Muscle of back (tissue), 13 donors: ENCODE measurements at places on chromosomes 11 and 22.

DNA sequence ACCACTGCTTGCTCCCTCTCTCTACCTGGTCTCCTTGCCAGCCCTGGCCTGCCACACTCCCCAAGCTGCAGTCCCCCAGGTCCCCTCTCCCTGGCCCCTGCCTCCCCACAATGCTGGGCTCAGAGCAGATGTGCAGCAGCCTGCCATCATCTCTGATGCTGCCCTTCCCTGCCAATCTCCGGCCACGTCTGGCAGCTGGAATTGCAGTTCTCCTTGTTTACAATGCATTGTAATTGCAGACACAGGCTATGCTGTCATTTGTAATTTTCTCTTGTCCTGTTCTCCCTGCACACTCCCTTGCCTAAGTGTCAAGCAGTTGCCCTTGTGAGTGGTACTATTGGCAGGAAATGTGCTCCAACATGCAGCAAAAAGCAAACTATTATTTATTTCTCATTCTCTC lies 222.3 kb downstream of the NTM start:
- DNase-seq: no peak

DNA sequence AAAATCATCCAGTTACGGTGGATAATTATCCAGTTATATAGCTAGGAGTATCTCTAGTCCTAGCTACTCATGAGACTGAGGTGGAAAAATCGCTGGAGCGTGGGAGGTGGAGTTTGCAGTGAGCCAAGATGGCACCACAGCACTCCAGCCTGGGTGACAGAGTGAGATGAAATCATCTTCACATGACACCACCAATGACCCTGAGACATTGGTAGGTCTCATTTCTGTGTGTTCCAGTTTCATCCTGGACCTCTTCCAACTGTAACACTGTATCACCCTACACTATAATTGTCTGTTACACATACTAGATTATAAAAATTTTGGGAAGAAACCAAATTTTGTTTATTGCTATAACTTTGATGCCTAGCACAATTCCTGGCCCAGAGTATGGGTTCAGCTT lies 446.8 kb downstream of the TMEM135 start:
- DNase-seq: no peak

DNA sequence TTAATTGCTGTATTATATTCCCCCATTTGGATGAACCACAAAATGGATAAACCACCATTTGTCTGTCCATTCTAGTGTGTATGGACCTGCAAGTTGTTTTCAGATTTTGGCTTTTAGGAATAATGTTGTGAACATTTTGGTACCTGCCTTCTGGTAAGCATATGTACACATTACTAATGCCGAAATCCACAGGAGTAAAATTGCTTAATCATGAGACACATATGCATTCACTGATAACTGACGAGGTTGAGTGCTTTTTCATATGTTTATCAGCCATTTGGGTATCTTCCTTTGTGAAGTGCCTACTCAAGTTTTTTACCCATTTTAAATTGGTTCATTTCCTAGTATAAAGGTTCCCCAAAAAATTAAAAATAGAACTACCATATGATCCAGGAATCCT lies 34.2 kb downstream of the OSBP2 start:
- no peak for DNase-seq

- DNase-seq: no peak
Observed at GRCh38 chr11:67662142-67662834, 11.8 kb upstream of the ACY3 start.

DNA sequence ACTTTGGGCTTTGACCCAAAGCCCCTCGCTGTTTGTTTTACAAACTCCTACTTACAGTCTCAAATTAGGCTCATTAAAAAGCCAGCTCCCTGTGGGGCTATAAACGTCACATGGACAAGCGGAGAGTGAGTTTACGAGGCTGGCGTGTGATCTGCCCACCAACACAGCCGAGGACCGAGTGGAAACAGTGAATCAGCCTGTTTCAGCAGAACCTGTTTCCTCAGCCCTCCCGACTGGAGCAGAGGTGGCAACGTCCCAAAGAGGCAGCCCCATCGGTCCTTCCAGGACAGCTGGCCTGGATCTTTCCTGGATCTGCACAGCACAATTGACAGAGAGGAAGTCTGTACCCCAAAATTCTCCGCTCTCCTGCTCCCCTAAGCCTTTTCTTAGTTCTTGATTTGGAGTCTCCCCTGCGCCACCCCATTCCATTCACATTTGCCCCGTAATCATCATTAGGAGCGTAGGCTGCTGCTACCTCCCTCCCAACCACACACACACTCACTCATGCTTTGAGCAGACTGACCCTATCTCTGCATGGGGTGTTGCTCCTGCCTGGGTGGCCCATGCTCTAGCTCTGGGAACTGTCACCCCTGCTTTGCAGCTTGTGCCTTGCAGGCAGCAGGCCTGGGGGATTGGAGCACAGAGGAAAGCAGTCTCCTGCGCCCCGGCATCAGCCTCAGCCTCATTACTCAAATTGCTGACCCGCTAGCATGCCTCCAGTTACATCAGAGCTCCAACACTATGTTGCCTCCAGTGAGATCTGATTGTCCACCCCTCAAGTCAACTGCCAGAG lies 117.8 kb downstream of the NAT10 start:
- DNase-seq: no peak
